ENCODE measurements at places on chromosomes 2 and 18. TPM values are rescaled to one million over a fixed set of nuclear protein-coding genes. Genes with fewer than 3 reads are reported as not detected.

The IL1RL1 gene
- polyA plus RNA-seq, result 1.3 TPM

The TMEM178A gene
- 0.21 TPM for polyA plus RNA-seq

The FIGN gene
- 1.1 TPM for polyA plus RNA-seq

The SCYGR6 gene
- polyA plus RNA-seq, result not detected

The SP140 gene
- polyA plus RNA-seq, result 0.46 TPM

The RAB11FIP5 gene
- 4.1 TPM for polyA plus RNA-seq

The LGALSL gene
- 3.2 TPM for polyA plus RNA-seq

The PDE11A gene
- polyA plus RNA-seq, result 1.7 TPM

The C2orf66 gene
- not detected for polyA plus RNA-seq

The SKA1 gene
- 0.24 TPM for polyA plus RNA-seq

The FRZB gene
- 0.61 TPM for polyA plus RNA-seq

The IL1RN gene
- 28.5 TPM for polyA plus RNA-seq

The MLPH gene
- 22.1 TPM for polyA plus RNA-seq

The KCNG2 gene
- polyA plus RNA-seq, result not detected

The IDH1 gene
- polyA plus RNA-seq, result 140 TPM

The UGT1A5 gene
- 1.8 TPM for polyA plus RNA-seq

The LYPD6B gene
- polyA plus RNA-seq, result 0.13 TPM

The IL36RN gene
- polyA plus RNA-seq, result not detected

The CNDP1 gene
- 3.4 TPM for polyA plus RNA-seq

The KRCC1 gene
- 12.9 TPM for polyA plus RNA-seq

The DYSF gene
- polyA plus RNA-seq, result 12.0 TPM

The ROCK1 gene
- 12.4 TPM for polyA plus RNA-seq

The SLC9A2 gene
- 0.01 TPM for polyA plus RNA-seq

The ITSN2 gene
- polyA plus RNA-seq, result 10.1 TPM

The ZNF385B gene
- 3.0 TPM for polyA plus RNA-seq

The MAPK4 gene
- 1.1 TPM for polyA plus RNA-seq

The RNASEH1 gene
- polyA plus RNA-seq, result 13.8 TPM

The XIRP2 gene
- polyA plus RNA-seq, result not detected

The GCG gene
- not detected for polyA plus RNA-seq

The ERFE gene
- not detected for polyA plus RNA-seq

The SULT1C4 gene
- polyA plus RNA-seq, result 1.0 TPM

The KIAA2012 gene
- polyA plus RNA-seq, result 0.61 TPM

The SMYD1 gene
- polyA plus RNA-seq, result not detected

The REL gene
- 2.4 TPM for polyA plus RNA-seq

The DCC gene
- 0.03 TPM for polyA plus RNA-seq

The FOXI3 gene
- polyA plus RNA-seq, result not detected

The DNAJC5G gene
- polyA plus RNA-seq, result not detected

The MDH1B gene
- 0.18 TPM for polyA plus RNA-seq

The PDE1A gene
- polyA plus RNA-seq, result 1.6 TPM

The SERPINB12 gene
- not detected for polyA plus RNA-seq

The POMC gene
- 0.67 TPM for polyA plus RNA-seq

All from liver (tissue), 10 donors.